ENCODE measurements at places on chromosomes 1 and 21. TPM values are rescaled to one million over a fixed set of nuclear protein-coding genes. Genes with fewer than 3 reads are reported as not detected.

DNA sequence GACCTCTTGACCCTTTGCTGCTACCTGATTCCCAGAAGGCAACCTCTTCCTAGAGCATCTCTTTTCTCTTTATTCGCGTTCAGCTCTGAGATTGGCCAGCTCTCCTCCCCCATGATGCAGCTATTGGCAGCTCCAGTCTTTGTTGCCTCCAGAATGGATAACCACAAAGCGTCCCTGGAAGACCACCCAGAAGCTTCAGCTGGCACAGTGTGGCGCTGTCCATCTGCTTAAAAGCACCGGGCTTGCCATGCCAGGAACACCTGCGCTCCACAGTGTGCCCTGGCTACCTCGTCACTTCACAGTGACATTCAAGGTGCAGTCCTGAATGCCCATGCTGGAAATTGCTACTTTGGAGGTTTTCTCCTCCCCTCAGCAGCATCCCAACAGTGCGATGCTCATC, 353.9 kb downstream of the LMO4 start:
- H3K4me1 ChIP-seq: no peaks in the 10 kb centered on the region
- DNase-seq: no peak
- H3K4me3 ChIP-seq: no peak overlapping the region
- no peak overlapping the region for H3K27ac ChIP-seq

Gene CENPF
- total RNA-seq: 0.32 TPM

DNA sequence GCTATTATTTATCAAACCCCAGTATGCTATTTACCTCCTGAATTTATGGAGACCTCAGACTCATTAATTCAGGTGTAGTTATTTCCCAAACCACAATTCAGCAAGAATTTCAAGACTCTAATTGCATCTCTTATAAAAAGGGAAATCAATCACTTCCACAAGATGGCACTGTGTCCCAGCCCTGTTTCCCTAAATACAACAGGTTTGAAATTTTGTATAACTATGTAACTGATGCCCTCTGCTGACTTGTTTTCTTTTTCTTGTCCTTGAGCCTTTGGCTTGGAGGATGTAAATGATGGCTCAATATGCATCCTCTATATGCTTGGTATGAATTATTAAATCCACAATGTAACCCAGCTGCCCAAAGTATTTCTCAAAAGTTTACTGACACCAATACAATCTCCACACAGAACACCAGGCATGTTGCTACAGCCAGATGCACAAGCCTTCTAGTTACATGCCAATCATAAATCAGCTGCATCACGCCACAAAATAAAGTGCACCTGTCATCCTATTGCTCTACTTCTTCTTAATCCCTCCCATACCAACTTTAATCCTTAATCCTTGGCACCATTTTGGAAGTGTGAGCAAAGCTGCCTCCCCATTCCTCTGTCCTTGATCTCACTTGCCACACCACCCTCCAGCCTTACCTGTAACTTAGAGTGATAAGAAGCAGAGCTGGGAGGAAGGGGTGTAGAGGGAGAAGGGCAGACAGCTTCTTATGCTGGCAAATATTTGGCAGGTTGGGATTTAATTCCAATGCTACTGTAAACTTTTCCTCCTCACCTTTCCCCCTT, 9.0 kb downstream of the C1orf105 start:
- no peaks in the 10 kb centered on the region for H3K27me3 ChIP-seq
- no peak overlapping the region for H3K4me3 ChIP-seq
- DNase-seq: no peak
- H3K36me3 ChIP-seq: no peaks in the 10 kb centered on the region
- H3K4me1 ChIP-seq: peaks cover 12% of the 10 kb centered on the region

DNA sequence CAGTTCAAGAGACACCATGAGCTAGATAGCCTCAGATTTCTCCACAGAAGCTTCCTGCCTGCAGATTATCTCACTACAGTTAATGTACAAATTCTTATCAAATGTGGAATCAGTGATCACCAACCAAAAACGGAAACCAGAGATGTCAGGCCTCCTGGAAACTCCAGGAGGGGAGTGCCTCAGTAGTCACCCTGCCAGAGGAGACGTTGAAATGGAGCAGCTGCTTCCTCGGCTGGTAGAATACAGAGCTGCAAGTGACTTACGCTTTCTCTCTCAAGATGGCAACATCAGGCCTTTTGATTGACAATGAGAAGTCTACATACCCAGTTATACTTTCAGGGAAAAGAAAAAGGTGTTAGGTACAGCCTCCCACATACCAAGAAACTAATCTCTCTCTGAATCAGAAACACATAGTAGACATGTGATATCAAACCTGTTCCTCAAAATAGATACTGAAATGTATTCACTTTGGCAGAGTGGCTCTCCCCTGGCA, 52.2 kb downstream of the ACP6 start:
- DNase-seq: no peak
- no peaks in the 10 kb centered on the region for H3K27me3 ChIP-seq
- H3K27ac ChIP-seq: no peak overlapping the region
- H3K4me1 ChIP-seq: no peaks in the 10 kb centered on the region
- H3K4me3 ChIP-seq: no peak overlapping the region

GRCh38 chr21:46115441-46116188, 17.7 kb downstream of the COL6A2 start:
- no peaks in the 10 kb centered on the region for H3K36me3 ChIP-seq
- no peak overlapping the region for H3K4me3 ChIP-seq
- H3K4me1 ChIP-seq: no peaks in the 10 kb centered on the region
- H3K27ac ChIP-seq: no peak overlapping the region
- DNase-seq: peak; percentile 4

- H3K27ac ChIP-seq: no peak overlapping the region
- no peaks in the 10 kb centered on the region for H3K4me1 ChIP-seq
- no peaks in the 10 kb centered on the region for H3K36me3 ChIP-seq
- DNase-seq: no peak
- no peak overlapping the region for H3K4me3 ChIP-seq
- H3K27me3 ChIP-seq: no peaks in the 10 kb centered on the region
Measured at GRCh38 chr1:229669333-229669732, 43.3 kb downstream of the URB2 start.
